Stimulated activated CD4-positive, alpha-beta T cell treated with anti-CD3 and anti-CD28 coated beads, TNF-alpha, amount 100 ng/mL, for 24 hours (primary cell): ENCODE measurements at places on chromosomes 1 and 21.

- no peak for DNase-seq
Observed at GRCh38 chr1:27648602-27649305, 13.8 kb upstream of the FGR start.

DNA sequence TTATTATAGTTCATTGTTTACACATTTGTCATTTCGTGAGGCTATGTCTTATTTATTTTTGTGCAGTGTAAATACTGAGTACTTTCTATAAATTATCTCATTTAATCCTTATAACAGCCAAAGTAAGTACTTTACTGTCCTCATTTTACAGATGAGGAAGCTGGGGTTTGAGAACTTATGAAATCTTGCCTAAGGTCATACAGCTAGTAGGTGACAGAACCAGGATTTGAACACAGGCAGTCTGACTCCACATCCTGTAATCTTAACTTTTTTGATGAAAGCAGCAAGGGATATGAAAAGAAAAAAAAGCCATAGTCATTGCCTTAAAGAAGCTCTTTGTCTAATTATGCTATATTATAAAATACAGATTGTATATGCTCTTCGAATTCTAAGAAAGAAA is 107.1 kb upstream of the BMP8A start:
- no peak for DNase-seq

GRCh38 chr1:89609781-89610456 is 23.0 kb upstream of the LRRC8C start:
- DNase-seq = no peak

DNA sequence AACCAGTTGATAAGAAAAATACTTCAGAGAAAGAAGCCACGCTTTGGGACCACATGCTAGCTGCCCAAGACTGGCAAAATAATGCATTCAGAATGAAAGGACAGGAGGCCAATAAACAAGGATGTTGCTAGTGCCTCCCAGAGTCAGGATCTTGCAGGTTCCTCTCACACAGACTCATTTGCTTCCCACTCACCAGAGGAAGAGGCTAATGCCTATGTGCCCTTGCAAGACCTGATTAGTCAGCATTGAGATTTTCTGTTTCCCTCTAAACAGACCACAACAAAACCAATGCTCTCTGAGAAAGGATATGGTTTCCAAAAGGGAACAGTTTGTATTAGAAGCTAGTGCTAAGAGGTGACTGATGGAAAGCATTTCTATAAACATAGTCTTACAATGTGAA is 85.7 kb downstream of the NRDC start:
- DNase-seq = no peak

DNA sequence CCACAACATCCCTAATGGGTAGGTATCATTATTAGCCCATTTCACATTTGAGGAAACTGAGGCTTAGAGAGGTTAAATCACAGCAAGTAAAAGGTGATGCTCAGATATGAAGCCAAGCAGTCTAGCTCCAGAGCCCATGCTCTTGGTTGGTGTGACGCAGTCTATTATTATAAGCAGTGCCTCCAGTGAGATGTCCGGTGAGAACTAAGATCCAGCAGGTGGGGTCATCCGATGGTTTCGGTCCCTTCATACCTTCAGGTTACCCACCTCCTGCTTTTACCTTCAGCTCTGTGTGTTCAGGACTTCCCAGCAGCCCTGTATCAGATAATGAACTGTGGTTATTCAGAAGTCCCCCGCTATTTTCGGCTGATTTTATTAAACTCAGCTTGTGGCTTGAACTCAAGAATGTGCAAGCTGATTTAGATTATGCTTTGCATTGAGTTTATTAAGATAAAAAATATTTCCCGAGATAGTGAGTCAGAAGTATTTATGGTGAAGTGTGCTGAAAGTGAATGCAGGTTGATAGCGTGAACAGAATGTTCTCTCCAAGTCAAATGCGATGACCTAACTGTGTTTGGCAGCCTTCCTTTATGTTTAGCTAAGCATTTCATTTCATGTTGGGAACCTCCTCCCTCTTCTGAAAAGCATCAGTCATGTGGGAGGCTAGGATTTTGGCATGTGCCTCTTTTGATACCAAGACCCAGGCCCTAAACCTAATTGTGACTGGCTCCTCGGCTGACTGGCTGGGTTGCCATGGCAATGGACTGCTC is 160.9 kb upstream of the UBE2U start:
- no peak for DNase-seq

DNA sequence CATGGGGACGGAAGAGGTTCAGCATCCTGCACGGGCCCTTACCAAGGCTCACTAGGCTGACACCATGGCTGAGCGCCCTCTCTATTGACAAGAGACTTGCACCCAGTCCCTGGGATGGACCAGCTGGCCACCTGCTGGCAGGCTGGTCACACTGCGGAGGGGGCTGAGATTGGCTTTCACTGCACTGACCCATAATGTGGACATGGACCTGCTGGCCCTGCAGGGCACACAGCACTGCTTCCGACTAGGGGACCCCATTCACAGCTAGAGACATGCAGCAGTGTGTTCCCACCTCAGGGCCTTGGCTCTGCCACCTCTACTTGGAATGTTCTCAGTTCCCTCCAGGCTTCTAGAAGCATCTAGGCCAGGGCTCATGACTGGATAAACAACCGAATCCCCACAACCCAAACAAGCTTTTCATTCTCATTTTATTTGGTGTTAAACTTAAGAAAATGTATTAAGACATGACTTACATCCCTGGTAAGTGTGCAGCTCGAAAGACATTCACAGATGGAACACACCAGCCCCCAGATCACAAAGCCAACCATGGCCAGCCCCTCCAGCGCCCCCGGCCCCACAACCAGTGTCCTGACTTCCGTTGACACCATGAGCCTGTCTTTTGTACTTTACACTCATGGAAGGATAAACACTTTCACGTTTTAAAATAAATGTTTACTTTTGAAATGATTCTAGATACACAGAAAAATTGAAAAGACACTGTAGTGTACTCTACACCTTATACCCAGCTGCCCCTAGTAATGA is 9.3 kb upstream of the SRARP start:
- DNase-seq = peak; percentile 11
